HepG2 (cell line): ENCODE measurements at places on chromosomes 16 and 17. TPM values are rescaled to one million over a fixed set of nuclear protein-coding genes. Genes with fewer than 3 reads are reported as not detected.

Gene TMEM220
- total RNA-seq, result 0.73 and 2.2 TPM in 2 replicates

Gene SOST
- total RNA-seq, result not detected in 2 replicates

Gene LRRC59
- total RNA-seq, result 222 and 239 TPM in 2 replicates

Gene CIITA
- total RNA-seq, result 0.09 and 0.11 TPM in 2 replicates

Gene MFSD6L
- total RNA-seq, result not detected in 2 replicates

DNA sequence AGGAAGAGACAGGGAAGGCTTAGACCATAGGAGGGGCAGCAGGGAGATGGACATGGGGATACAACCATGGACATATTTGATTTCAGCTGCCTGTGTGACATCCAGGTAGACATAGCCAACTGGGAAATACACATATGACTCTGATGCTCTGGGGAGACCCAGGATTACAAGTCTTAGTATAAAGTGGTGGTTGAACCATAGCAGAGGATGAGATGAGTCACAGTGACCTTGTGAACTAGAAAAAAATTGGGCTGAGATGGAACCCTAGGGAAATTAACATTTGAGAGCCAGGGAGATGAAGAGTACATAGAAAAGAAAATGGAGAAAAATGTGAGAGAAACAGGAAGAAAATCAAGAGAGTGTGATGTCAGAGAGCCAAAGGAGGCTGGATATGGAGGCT lies 10.2 kb downstream of the MARCHF10 start:
- no peak for DNase-seq
- no peaks in the 10 kb centered on the region for H3K4me1 ChIP-seq
- no peaks in the 10 kb centered on the region for H3K36me3 ChIP-seq
- peaks cover 58% of the 10 kb centered on the region for H3K27me3 ChIP-seq

DNA sequence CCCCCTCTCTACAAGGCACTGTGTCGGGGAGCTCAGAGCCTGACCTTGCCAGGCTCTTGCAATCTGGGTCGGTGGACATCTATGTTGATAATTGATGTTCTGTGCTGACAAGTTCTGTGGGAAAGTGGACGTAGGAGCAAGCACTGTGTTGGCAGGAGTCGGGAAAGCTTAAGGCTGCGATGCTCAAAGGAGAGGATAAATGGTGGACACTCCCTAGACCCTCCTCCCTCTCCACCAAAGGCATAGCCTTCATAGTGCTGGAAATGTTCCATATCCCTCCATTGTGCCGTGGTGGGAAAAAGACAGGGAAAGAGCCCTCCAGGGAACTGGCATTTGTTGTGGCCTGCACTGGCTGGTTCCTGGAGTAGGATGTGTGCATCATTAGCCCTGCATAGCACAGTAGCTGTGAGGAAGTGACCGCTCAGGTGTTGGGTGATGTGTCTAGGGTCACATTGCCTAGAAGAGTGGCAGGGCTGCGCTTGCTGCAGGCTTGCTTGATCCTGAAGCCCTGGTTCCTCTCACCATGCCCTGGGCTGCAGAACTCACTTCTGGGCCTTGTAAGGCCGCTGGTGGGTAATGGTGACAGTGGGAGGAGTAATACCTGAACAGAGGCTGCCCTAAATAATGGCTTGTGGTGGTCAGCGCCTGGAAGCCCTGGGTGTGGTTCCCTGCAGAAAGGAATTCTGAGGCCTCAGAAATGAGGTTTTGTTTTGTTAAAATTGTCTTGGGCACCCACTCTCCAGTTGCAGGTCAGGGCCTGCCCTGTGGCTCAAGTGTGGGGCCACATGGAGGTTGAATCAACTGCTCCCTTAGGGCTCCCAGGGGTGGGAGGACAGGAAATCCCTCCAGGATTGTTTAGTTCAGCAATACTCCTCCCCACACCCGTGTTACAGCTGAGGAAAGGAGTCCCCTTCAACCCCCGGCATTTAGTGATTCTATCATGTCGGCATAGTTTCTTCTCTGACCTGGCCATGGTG lies 62.6 kb downstream of the KSR1 start:
- DNase-seq, result no peak
- no peaks in the 10 kb centered on the region for H3K36me3 ChIP-seq
- no peak overlapping the region for H3K27ac ChIP-seq
- no peak overlapping the region for H3K4me3 ChIP-seq
- H3K4me1 ChIP-seq, result peaks cover 54% of the 10 kb centered on the region
- H3K27me3 ChIP-seq, result no peaks in the 10 kb centered on the region

DNA sequence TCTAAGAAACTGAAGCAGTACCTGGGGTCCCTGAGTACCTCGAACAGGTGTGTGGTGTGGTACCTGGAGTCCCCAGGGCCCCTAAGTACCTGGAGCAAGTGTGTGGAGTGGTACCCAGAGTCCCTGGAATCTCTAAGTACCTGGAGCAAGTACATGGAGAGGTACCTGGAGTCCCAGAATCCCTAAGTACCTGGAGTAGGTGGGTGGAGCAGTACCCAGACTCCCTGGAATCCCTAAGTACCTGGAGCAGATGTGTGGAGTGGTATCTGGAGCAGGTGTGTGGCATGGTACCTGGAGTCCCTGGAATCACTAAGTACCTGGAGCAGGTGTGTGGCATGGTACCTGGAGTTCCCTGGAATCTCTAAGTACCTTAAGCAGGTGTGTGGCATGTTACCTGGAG lies 22.5 kb upstream of the MED9 start:
- H3K27me3 ChIP-seq, result 0 out of 3 replicates have a peak, but pooled peaks cover 13% of the 10 kb centered on the region
- no peak overlapping the region for H3K27ac ChIP-seq
- H3K4me1 ChIP-seq, result peaks cover 39% of the 10 kb centered on the region
- no peak overlapping the region for H3K4me3 ChIP-seq

DNA sequence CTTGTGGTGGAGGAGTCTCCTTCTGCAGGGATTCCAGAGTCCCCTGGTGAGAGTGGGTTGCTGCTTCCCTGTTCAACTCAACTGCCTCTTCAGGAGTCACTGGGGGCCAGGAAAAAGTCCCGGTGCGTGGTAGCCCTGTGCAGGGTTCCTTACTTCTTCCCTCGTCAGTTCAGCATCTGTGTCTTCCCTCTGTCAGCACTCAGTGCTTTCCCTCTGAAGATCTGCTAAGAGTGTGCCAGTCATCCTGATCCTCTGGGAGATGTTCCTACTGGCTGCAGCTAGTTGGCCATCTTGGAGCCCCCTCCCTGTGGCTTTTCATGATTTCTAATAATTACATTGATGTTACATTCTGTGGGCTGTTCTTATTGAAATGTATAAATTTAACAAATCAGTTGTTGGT lies 36.5 kb downstream of the NF1 start:
- H3K4me1 ChIP-seq, result peaks cover 24% of the 10 kb centered on the region
- H3K36me3 ChIP-seq, result no peaks in the 10 kb centered on the region
- no peak for DNase-seq

GRCh38 chr16:19066988-19067348 lies 446 bp upstream of the COQ7 start:
- H3K4me3 ChIP-seq, result peak overlapping the region; percentile 87
- H3K27ac ChIP-seq, result peak overlapping the region; percentile 96
- no peak for DNase-seq
- peaks cover 24% of the 10 kb centered on the region for H3K4me1 ChIP-seq
- H3K36me3 ChIP-seq, result no peaks in the 10 kb centered on the region

- no peak overlapping the region for H3K4me3 ChIP-seq
- H3K27ac ChIP-seq, result no peak overlapping the region
- no peak for DNase-seq
Measured at GRCh38 chr17:1011138-1011537, 14.2 kb downstream of the TIMM22 start.

GRCh38 chr16:89444151-89444723 lies 46.1 kb downstream of the ANKRD11 start:
- DNase-seq, result no peak
- H3K27ac ChIP-seq, result peak overlapping the region; percentile 63
- H3K36me3 ChIP-seq, result peaks cover 7% of the 10 kb centered on the region; the same call in 1 of the 2 replicates
- no peaks in the 10 kb centered on the region for H3K27me3 ChIP-seq

- peaks cover 16% of the 10 kb centered on the region for H3K4me1 ChIP-seq
- H3K4me3 ChIP-seq, result no peak overlapping the region
- no peak for DNase-seq
- H3K27ac ChIP-seq, result no peak overlapping the region
- no peaks in the 10 kb centered on the region for H3K27me3 ChIP-seq
Measured at GRCh38 chr16:64481497-64481896, 640.4 kb downstream of the CDH11 start.

- H3K4me1 ChIP-seq, result peaks cover 14% of the 10 kb centered on the region
- peaks cover 2% of the 10 kb centered on the region for H3K27me3 ChIP-seq
- no peak overlapping the region for H3K27ac ChIP-seq
- H3K4me3 ChIP-seq, result no peak overlapping the region
Measured at GRCh38 chr17:3681565-3681964, 13.0 kb downstream of the EMC6 start.

DNA sequence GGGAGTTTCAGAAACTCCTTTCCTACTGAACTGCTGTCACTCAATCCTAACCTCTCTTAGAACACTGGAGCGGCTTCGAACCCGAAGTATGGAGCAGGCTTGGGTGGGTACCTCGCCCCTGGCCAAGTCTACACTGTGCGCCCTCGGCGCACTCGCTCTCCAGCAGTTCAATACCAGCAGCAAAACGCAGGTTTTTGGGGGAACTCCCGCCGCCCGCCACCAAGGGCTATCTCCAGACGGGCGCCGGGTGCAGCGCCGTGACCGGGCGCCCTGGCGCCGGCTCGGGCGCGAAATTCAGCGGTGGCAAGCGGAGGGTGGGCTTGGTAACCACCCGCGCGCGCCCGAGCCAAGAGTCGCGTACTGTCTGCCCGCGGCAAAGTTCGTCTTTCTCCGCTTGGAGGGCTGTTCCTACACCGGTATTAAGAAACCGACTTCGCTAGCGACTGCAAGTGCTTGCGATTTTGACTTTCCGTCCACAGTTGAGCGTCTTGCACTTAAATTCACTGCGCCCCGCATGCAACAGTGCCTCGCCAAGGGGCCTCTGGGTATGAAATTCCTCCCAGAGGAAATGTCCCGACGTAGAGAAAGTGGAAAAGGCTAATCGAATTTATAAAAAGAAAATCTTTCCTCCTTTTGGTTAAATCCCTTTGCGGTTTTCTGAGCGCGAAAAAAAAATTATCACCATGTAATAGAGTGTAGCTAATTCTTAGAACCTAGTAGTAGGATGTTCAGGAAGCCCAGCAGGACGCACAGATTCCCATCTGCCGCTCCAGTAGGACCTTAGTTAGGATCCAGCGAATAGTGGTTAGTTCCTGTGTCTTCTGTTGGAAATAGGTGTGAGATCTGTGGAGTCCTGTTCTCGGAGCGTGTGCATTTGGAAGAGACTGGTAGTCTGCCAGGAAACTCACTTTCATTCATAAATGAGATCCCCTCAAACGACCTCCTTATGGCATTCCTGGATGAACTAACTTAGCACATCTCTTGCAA lies 5.0 kb upstream of the SALL1 start:
- H3K27ac ChIP-seq, result no peak overlapping the region
- peaks cover 44% of the 10 kb centered on the region for H3K4me1 ChIP-seq
- peaks cover 6% of the 10 kb centered on the region for H3K27me3 ChIP-seq
- no peak for DNase-seq
